ENCODE measurements at places on chromosomes 11 and 22.
A peak's percentile ranks its signal among the peaks of the same experiment; 100 is the strongest.

DNA sequence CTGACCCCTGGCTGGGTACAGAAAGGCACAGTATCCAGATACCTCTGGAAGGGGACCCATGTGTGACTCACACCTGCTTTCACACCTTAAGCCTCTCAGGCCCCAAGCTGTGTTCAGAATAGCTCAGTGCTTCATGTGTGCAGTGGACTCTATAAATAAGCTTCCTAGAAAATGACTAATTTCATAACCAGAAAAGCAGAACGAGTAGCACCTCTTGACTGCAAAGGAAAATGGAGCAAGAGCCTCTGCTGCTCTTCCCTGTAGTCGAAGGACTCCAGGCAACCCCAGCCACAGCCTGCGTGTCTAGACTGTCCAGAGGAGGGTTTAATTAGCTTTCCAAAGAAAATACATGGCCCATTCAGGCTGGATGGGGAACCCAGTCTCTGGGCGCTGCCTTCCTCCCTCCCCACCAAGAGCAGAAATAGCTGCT lies 23.1 kb downstream of the PTPN5 start:
- no peak for DNase-seq

GRCh38 chr22:41619979-41620588 lies 759 bp downstream of the DESI1 start:
- DNase-seq, result no peak

- no peak for DNase-seq
Measured at GRCh38 chr11:102111011-102111786, 952 bp downstream of the YAP1 start.

GRCh38 chr11:96235751-96236150 lies 107.2 kb downstream of the MAML2 start:
- DNase-seq, result peak; percentile 58

DNA sequence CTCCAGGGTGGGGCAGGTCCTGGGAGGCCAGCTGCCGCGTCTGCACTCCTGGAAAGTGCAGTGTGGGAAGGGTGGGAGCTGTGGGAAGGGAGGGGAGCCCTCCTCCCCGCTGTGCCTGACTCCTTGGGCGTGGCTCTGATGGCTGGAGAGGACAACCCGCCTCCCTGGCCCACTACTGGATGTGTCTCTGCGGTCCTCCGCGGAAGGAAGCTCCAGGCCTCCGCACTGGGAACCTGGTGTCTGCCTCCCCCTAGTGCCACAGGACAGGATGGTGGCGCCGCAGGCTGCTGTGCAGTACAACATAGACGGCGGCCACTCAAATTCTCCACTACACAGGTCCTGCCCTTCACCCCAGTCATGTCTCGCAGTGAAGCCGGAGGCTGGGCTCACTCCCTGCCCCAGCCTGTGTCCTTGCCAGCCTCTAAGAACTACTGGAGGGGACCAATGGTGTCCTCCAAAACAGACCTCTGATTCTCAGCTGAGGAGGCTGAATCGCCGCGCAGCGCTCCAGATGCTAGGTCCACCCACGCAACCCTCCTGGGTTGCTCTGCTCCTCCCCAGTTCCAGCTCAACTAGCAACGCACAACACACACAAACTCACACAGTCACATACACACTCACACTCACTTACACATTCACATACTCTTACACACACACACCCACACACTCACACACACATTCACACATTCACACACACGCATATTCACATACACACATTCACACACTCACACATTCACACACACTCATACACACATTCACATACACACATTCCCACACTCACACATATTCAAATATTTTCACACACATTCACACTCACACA lies 12.4 kb upstream of the DSCAML1 start:
- peak; percentile 58 for DNase-seq

DNA sequence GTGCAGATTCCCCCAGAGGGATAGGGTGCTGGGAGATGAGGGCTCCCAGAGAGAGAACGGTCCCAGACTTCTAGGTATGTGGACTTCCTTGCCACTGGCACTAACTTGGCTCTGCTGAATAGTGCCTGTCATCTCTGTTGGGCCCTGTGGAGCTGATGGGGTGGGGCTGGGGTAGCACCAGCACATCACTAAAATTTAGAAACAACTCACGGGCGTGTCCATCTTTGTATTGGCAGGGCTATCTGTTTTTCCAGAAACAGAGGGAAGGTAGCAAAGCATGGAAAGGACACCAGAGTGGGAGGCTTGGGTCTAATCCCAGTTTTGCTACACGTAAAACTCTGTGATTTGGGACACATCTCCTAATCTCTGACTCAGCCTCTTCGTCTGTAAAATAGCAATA lies 25.8 kb downstream of the SWAP70 start:
- no peak for DNase-seq

- DNase-seq, result no peak
Measured at GRCh38 chr11:94837317-94837716, 69.2 kb downstream of the AMOTL1 start.

- peak; percentile 19 for DNase-seq
Measured at GRCh38 chr22:42780070-42780540, 59.4 kb upstream of the A4GALT start.

- no peak for DNase-seq
Measured at GRCh38 chr22:31394326-31394725, 5.1 kb upstream of the DRG1 start.

DNA sequence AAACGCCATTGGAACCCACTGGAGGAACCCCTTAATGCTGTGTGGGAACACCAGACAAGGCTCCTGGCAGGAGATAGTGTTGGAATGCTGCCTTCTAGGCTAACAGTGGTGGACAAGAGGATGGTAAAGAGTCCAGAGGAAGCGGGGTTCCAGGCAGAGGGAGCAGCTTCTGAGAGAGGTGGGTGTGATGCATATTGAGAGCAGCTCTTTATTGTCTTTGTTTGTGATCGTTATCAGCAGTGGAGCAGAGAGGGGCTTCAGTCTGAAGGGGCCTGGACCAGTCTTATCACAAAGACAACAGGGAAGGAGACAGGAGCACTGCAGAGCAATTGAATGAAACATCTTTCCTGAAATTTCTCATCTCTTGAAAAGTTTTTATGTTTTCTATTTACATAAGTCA lies 106.8 kb upstream of the PLET1 start:
- DNase-seq, result no peak

- DNase-seq, result no peak
Measured at GRCh38 chr11:28231475-28231874, 123.3 kb downstream of the METTL15 start.

DNA sequence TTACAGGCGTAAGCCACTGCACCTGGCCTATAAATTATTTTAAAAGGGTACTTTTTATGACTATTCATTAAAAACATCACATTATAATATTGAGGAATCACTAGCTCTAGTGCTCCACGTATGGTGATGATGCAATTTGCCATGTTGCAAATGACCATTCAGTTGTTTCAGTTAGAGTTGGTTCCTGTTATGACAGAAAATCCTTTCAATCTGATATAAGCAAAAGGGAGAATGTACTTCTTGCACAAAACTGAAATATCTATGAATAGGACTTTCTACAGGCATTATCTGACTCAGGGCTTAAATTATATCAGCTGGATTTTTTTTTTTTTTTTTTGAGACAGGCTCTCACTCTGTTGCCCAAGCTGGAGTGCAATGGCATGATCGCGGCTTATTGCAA lies 45.6 kb upstream of the RRM1 start:
- DNase-seq, result no peak

DNA sequence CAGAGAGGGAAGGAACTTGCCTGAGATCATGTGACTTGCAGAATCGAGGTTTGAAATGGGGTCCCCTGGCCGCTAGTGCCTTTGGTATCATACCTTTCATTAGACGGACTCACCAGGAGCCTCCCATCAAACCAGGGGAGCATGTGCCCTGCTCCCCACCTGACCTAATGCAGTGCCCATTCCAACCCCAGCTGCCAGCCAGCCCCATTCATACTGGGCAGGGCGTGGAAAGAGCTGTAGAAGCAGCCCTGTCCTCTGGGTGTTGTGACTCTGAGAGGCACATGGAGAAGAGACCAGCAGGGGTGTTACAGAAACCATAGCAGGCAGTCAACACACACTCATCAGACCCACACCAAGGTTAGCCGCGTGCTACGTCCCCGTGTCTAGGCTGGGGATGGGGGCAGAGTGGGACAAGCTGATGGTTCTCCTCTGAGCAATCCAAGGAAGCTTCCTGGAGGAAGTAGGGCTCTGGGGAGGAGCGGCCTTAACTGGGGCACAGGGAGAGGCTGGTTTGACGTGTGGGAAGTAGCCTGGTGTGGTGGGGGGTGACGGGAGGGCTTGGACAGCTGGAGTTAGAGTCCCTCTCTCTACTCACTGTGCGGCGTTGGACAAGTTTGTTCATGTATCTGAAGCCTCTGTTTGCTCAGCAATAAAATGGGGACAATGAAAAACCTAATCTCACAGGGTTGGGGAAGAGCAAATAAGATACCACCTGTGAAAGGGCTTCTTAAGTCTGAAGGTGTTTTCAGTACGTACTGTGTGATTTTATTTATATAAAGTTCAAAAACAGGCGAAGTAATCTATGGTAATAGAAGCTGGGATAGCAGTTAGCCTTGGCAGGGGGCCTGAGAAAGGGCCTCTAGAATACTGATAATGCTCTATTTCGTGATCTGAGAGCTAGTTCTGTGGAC lies 14.0 kb downstream of the GRIK4 start:
- DNase-seq, result no peak

DNA sequence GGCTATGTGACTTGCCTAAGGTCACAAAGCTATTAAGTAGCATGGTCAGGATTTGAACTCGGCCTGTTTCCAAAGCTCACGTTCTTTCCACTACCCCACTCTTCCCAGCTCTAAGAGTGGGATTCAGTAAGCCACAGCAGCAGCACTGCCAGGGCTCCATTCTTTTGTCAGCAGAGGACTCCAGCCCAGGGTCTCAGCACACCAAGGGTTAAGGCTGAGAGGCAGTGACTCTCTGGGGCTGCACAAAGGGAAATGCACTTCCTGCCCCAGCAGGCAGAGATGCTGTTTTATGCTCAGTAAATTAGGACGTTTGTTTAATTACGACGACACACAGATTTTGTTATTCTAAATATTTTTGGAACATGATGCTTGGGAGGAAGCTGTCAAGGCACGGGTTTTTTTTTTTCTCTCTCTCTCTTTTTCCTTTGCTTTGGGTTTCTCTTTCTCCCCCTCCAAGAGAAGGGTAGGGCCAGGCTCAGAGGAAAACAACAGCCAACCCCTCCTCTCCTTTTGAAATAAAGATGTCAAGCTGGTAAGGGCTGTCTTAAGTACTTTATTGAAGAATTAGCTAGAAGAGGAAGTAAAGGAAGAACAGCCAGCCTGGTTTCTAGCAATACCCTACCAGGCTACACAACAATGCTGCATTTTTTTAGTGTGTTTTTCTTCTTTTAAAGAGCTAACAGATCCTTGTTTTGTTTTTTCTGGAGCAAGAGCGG lies 2.8 kb downstream of the MYH9 start:
- DNase-seq, result no peak

DNA sequence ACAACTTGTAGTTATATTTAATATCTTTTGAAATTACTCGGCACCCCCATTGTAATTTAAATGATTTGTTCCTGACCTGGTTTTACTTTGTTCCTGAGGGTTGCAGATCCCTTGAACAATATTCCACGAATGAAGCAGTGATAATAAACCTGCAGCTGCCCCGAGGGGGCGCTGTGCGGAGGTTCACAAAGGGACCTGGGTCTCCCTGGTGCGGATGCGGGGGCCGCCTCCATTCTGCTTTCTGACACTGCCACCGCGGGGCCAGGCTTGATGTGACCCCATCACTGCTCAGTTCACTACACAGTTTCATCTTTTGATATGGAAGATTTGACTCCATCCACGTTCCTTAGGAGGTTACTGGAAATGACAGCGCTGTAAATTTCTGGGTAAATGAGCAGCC lies 62.9 kb upstream of the PRODH start:
- no peak for DNase-seq

- no peak for DNase-seq
Measured at GRCh38 chr11:126698576-126698975, 302.0 kb downstream of the KIRREL3 start.
